Neuronal stem cell (in vitro differentiated cells): ENCODE measurements at places on chromosomes 1 and 21.
A peak's percentile ranks its signal among the peaks of the same experiment; 100 is the strongest.

DNA sequence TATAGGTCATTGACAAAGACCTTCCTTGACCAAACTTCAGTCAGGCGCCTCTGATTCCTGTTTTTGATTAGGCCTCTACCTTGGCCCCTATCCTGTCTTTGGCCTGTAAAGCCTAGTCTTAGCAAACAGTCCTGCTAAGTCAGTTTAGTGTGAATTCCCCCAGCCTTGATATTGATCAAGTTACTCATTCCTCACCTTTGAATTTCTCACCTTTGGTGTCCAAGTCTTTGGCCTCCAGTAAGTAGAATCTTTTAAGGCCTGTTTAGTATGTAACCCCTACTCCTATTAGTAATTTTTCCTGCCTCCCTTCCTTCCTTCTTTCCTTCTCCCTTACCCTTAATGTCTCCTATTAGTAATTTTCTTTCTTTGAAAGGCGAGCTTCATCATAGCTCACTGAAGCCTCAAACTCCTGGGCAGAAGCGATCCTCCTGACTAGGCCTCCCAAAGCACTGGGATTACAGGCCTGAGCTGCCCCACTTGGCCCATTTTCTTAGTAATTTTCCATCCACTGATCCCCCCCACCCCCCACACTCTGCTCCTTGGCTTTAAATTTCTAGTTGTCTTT lies 13.0 kb upstream of the ZNF692 start:
- DNase-seq: no peak

DNA sequence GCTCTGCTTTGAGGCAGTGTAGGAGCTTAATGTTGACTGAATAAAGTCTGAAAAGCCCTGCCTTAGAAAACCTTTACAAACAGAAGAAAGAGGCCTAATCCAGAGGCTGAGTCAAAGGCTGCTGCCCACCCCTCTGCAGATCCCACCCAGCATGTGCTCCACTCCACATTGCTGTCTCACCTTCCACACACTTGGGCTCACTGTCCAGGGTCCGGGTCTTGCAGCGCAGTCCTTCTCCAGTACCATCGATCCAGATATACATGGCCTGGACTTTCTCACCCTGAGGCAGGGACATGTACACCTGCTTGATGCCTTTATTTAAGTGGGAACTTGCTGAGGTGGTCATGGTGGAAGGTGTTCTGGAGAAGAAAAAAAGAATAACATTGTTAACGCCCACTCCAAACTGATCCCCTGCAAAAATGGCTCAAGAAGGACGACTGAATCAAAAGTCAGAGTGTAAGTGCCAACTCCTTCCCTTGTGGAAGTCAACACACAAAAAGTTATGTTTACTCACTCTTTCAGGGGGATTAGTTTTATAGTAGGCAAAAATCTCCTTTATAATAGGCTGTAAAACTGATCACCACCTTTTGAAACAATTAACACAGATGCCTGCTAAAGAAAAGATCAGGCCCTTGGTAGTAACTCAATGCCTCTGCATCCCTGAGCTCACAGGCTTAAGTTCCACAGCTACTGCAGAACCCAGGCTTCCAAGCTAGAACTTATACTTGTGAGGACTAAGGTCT lies 3.0 kb downstream of the GLUL start:
- no peak for DNase-seq

DNA sequence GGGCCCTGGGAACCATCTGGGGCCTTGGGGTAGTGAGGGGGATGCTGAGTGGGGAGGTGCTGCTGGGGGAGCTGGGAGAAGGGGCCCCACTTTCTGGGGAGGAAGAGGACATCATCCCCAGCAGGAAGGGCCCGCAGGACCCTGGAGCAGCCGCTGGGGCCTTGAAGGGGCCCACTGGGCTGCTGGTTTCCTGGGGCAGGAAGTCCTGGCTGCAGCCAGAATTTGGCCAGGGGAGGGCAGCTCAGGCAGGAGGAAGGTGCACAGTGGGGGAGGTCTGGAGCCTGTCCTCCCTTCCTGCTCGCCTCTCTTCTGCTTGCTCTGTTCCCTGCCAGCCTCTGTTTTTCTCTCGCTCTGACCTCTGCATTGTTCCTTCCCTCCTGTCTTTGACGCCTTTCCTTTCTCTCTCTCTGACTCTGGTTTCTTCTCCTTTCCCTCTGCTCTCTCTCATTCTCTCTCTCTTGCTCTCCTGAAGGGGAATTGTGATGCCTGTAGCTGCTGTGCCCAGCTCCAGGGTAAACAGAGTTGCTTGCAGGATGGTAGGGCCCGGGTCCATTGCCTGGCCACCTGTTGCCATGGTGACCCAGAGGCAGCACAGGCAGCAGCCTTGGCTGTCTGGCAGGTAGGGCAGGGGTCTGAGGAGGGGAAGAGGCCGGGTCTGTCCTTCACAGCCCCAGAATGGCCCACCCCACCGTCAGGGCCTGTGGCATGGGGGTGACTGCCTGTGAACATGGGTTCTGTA lies 23.9 kb downstream of the ACOT11 start:
- no peak for DNase-seq

- DNase-seq: no peak
These were observed 34.1 kb downstream of the COL11A1 start for GRCh38 chr1:103074224-103074623.

DNA sequence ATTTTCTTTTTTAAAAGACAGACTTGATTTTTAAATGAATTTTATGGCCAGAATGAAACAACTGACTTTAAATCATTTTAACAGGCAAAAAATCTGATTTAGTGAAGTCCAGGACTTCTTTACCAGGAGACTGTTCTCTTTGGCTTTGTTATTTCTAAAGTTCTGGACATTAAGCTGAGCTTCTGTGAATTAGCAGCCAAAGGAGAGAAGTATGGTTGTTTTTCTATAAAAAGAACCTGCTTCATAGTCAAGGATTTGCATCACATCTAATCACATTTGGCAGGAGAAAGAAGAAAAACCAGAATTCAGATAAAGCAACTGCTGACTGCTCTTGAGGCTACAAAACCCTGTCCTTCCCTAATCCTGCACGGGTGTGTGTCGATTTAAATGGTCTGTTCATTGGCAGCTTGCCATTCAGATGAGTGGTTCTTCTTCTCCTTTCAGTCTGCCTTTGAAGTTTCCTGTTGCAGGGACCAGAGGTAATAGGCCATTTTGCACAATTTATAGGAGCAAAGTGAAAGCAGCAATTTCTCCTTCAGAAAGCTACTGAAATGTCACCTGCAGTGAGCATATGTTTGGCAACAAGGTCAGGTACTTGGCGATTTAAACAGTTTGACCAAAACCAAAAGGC lies 215.4 kb downstream of the OLFM3 start:
- DNase-seq: no peak

GRCh38 chr1:32769524-32770220 lies 47.5 kb downstream of the YARS1 start:
- no peak for DNase-seq

GRCh38 chr1:193558491-193559028 lies 372.1 kb upstream of the B3GALT2 start:
- DNase-seq: no peak

DNA sequence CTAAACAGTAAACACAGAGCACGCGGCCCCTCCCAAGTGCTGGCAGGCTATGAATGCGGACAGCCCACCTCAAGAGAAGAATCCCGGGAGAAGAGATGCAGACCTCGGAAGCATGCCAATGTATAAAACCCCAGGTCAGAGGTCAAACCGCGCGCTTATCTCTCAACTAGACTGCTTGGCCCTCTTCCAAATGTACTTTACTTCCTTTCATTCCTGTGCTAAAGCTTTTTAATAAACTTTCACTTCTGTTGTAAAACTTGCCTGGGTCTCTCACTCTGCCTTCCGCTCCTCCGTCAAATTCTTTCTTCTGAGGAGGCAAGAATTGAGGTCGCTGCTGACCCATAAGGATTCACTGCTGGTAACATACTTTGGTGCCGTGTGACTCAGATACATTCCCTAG lies 216.0 kb downstream of the S1PR1 start:
- DNase-seq: no peak

DNA sequence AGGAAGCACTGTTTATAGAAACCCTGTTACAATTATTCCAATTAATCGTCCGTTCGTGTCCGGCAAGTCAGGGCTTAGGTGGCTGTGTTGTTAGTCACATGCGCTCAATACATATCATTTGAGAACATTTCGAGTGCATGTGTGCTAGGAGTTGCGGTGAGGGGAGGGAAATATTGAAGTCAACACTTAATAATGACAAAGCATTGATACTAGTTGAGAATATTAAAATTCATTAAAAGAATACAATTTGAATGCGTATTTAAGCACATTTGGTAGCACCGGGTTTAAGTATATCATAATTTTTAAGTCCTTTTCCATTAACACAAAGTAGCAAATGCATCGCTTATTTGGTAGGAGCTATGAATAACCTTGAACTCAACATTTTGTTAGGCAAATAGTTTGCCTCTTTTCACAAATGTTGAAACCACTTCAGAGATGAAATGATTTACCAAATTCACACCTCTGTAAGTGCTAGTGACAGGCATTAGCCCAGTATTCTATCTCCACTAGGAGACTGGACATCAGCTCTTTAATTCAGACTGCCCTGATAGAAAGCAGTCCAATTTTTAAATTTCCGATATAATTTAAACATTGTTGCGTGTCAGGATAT lies 1.1 kb upstream of the SERBP1 start:
- DNase-seq: no peak

GRCh38 chr1:206573319-206573718 lies 38.9 kb downstream of the EIF2D start:
- no peak for DNase-seq

DNA sequence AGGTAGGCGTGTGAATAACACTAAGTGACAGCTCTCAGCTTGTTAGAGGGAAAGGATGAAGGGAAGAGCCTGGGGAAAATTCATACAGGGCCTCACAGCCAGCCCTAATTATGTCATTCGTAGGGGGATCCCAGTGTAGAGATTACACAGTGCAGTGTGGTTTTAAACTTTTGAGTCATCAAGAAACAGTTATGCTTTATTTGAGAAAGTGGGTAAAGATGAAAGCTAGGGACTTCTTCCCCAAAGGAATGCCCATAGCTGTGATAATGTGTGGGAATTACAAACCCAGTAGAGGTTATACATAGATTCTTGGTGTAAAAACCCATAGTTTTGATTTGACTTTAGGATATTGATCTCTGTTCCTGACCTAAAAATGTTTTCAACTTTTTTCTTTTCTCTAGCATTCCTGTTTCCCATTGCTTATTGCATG lies 1.9 kb downstream of the TTF2 start:
- no peak for DNase-seq

- DNase-seq: peak; percentile 64
These were observed 5.3 kb downstream of the PSRC1 start for GRCh38 chr1:109277434-109278204.

GRCh38 chr1:1079408-1080121 lies 5.5 kb upstream of the RNF223 start:
- peak; percentile 63 for DNase-seq

DNA sequence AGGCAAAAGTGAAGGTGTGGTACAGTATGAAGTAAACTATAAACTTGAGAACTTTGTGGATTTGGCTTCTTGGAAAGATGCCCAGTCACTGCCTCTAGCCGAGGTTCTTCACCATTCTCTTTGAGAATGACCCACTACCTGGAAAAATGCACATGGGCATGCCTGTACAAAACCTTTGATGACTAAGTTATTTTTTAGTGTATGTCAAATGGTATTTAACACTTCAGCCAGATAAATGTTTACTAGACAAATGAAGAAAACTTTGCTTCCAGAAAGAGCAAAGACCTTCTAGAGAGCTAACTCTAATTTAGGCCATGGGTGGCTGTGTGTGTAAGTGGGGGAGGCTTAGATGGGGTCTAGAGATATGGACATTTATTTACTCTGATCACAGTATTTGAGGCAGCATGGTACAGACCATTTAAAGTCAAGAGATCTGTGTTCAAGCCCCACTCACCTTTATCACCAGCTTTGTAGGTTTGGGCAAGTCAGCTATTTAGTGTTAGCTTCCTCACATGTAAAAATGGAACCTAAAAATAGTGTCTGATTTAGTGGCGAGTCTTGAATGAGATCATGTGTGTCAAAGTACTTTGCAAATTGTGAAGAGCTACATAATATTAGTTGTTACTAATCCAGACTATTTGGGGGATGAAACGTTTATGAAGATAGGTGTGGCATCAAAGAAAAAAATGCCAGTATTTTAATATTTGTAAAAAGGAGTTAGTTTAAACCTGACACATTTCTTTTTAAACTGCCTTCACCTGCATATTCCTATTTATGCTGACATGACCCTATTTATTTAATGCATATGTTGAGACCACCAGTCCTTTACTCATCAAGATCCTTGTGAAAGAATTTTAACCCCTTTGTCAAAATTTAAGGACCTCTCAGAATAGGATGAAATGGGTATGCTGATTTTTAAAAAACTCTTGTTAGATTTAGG lies 20.2 kb downstream of the NFYC start:
- DNase-seq: no peak

DNA sequence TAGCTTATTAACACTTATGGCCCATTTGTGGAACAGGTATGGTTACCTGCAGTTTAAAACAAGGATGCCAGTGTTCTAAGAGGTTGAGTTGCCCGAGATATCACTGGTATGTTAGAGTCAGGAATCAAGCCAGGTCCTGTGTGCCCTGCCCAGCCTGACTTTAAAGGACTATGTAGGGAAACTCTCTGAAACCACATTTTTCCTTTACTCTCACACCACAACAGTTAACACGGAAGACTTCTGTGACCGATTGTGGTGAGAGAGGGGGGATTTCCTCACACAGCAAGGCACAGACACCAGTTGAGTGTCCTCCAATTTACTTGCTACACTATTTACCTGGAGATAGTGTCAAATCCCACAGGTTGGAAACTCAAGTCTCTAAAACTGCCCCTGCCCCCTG lies 47.8 kb downstream of the UCK2 start:
- no peak for DNase-seq

GRCh38 chr1:4395158-4395557 lies 259.3 kb upstream of the AJAP1 start:
- no peak for DNase-seq

GRCh38 chr1:1926886-1927660 lies 8.0 kb upstream of the TMEM52 start:
- no peak for DNase-seq

DNA sequence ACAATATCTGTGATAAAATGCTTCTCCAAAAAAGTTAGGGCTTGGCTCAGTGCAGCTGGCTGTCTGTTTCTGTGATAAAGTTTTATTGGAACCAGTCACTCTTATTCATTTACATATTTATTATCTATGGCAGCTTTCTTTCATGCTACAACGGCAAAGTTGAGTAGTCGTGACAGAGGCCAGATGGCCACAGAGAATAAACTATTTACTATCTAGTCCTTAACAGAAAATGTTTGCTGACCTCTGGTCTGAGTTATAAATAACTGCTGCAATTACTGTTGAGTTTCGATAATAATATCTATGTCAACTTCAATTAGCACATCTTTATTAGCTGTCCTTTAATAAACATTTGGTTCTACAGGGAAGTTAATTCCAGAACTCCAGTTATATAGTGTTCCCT lies 180.2 kb upstream of the RUNX1 start:
- DNase-seq: no peak

GRCh38 chr1:37948841-37949240 lies 2.0 kb upstream of the INPP5B start:
- DNase-seq: no peak
